Activated CD4-positive, alpha-beta T cell treated with anti-CD3 and anti-CD28 coated beads for 48 hours (primary cell): ENCODE measurements at places on chromosomes 12 and 14.

DNA sequence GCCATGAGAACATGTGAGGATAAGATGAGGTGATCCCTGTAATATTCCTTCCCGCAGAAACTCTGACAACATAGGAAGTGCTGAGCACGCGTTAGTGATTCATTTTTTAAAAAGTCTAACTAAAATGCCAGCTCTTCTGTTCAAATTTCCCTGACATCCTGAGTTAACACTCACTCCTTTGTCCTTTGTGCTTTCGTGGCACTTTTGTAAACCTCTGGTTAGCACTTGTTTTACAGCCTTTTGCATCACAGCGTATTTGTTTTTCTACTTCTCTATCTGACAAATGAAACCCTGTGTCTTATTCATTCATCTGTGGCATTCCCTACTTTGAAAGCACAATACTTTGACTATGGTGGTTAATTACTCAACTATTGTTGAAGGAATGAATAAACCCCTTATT is 313.6 kb downstream of the NUAK1 start:
- no peak for DNase-seq

DNA sequence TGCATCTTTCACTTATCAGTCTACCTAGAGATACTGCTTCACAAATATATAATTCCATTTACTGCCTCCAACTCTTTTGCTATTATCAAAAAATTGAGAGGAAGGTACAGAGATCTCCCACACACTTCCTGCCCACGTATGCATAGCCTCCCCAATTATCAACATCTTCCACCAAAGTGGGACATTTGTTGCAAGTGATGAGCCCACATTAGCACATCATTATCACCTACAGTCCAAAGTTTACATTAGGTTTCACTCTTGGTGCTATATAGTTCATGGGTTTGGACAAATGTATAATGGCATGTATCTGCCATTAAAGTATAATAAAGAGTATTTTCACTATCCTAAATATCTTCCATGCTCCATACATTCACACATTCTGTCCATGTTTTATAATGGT is 66.3 kb downstream of the SLC2A13 start:
- no peak for DNase-seq

GRCh38 chr12:3797531-3798048 is 44.7 kb upstream of the CRACR2A start:
- DNase-seq = no peak

DNA sequence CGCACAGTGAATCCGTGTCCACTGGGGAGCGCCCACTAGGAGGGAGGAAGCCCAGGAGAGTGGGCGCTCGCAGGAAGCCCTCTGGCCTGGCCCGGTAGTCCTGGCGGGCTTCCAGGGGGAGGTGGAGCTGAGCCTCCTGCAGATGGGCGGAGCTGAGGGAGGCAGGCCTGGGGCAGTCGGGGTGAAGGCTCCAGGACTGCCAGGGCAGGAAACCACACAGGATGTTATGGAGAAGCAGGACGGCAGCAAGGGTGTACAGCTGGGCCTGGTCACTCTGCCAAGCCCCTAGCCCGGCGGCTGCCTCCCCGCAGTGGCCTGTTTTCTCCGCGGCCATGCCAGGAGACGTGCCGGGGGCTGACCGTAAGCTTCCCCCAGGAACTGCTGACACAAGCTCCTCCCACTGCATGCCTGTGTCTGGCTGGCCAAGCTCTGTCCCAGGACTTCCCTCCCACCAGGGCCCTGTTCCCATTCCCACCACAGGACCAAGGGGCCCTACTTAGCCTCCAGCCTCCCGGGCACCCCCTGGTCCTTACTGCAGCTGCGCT is 143.4 kb upstream of the C14orf180 start:
- DNase-seq = no peak

DNA sequence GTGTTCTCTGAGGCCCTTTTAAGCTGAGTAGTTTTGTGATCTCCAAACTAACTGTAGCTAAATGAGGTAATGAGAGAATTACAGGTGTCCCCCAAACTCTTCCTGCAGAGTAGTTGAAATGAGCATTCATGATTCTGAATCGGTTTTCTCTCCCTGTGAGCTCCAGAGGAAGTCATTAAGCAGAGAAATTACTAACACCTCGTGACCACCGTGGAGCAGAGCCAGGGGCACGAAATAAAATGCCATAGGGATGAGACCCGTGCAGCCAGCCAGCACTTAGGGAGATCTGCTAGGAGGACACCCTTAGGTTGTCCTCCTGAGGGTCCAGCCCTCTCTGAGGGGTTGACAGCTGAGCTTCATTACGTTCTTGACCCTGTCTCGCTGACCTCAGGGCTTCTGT is 79.5 kb downstream of the SLC25A47 start:
- DNase-seq = no peak

- DNase-seq = no peak
These were observed 120.3 kb upstream of the VASH1 start for GRCh38 chr14:76640923-76641395.

DNA sequence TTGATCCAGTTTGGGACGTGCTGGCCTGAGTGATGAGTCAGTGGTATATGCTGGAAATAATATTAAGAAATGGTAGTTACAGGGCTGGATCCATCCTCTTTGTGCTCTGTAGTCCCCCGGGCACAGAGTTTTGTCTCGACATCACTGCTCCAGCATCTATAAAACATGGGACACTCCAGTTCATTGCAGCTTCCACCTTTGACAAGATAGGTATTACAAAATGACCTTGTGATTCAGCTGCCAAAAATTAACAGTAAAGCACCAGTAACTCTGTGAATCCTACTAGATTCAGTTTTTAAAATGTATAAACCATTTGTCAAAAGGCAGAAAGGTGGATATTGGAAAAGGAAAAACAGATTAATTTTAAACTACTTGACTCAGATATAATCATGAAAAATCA is 14.6 kb upstream of the GNG2 start:
- no peak for DNase-seq

GRCh38 chr14:50550294-50550693 is 9.7 kb upstream of the ATL1 start:
- no peak for DNase-seq
